ENCODE measurements at places on chromosomes 12 and 14.
A peak's percentile ranks its signal among the peaks of the same experiment; 100 is the strongest.

DNA sequence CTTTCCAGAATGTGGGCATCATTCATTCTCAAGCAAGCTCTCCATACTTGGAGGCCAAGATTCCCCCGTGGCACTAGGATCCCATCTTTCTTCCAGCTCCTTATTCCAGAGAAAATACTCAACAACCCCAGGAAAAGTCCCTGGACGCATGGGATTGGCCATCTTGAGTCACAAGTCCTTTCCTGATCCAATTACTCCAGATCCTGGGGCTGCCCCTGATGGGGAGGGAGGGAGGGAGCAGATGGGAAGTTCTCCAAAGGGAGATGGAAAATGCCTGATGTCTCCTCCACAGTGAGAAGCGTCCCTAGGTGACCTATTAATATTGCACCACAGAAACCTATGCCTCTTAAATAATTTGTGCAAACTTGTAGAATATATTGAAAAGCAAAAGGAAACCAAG, 12.4 kb upstream of the KCNK13 start:
- DNase-seq, result no peak

DNA sequence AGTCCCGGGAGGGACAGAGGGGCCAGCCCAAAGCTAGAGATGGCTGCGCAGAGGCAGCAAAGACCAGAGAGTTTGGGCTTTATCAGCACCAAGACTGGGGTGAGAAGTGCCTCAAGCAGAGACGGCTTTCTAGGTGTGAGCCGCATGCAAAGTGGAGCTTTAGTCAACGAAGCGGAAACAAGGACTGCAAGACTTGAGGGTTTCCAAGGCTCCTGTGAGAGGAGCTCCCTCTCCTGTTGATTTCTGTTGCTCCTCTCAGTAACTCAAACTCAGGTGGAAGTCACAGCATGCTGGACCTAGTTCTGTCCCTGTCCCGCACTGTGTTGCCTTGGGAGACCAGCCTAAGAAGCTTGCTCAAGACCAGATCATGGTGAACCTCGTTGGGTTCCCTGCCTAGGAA, 327.8 kb downstream of the MED13L start:
- DNase-seq, result no peak

DNA sequence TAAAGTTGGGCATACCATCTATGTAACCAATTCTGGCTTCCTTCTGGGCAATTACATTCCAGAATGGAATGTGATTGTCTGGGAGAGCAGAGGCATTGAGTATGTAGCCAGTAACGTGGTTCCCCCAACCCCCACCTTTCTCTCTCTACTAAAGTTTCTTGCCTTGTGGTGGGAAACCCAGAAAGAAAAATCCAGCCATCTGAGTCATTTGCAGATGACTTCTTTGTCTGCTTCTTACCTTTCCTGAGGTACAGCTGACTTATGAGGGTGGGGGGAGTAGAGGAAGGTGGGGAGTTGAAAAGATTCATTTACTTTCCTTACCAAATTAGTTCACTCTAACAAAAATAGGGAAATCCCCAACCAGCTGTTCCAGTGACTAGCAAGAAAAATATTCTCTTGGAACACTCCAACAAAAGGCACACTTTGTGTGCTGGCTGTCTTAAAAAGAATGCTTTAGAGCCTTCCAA, 112.1 kb upstream of the FRMD6 start:
- peak; percentile 69 for DNase-seq

- no peak for DNase-seq
These were observed 195.4 kb upstream of the ARHGAP5 start for GRCh38 chr14:31881531-31882310.

GRCh38 chr14:28340816-28341215, 425.8 kb upstream of the FOXG1 start:
- no peak for DNase-seq

DNA sequence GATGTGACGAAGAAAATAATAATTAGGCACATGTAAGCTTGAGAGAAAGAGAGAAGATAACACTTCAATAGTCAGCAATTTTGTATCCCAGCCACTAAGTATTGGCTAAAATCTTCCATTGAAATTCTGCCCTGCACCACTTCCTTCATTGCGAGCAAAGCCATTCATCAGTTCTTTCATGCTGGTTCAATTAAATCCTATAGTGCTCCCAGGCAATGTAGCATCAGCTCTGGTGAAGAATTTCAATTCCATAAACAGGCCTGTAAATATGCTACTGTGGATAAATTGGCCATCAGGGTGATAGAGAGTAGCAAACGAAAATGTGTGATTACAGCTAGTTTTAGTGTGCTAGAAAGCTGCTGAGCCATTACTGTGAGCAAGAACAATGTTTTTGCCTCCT, 24.7 kb downstream of the RPL10L start:
- DNase-seq, result no peak

DNA sequence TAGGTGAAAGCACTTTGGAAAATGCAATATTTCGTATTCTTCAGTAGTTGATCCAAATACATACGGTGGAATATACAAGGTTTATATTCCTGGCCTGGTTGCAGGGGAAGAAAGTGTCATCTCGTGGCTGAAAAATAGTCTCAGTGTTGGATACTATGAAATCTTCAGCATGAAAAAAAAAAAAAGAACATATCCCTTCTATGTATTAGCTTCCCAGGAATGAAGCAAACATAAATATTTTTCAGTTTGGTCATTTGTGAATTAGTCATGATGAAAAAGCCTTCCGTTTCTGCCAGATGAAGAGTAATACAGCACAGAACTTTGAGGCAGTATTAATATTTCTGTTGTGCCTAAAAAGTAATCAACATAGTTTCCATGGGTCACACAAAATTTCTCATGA, 36.7 kb downstream of the FLRT2 start:
- peak; percentile 45 for DNase-seq

DNA sequence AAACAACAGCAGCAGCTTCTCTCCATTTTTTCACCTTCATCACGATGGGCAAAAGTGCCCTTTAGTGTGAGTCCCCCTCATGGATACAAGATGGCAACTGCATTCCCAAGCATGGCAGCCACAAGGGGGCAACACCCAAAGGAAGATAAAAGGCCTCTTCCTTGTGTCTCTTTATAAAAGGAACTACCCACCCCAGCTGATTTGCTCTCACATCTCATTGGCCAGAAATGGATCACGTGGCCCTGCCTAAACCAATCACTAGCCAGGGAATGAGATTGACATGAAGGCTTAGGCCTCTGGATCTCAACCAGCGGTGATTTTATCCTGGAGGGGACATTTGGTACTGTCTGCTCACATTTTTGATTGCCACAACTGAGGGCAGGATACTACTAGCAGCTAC, 21.9 kb upstream of the IFT81 start:
- no peak for DNase-seq

GRCh38 chr12:124929649-124930419, 15.4 kb upstream of the UBC start:
- DNase-seq, result no peak

DNA sequence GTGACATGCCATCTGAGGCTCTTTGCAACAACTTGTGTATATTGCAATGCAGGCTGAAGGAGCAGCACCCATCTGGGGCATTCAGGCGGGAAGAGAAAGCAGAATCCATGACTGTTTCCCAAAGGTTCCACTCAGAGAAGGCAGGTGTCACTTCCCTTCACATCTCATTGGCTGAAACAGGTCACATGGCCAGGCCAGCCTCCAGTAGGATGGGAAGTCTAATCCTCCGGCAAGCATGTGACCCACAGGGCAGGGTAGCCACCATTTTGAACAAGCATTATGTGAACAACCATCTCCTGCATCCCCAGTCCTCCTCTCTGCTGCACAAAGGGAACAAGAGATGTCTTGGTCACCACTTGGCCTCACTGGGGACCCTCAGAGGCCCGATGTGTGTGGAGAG, 70.6 kb downstream of the RIN3 start:
- DNase-seq, result no peak

- DNase-seq, result no peak
These were observed 1.8 kb downstream of the PITPNM2 start for GRCh38 chr12:123149088-123149487.

- no peak for DNase-seq
These were observed 117.2 kb upstream of the ATP2B1 start for GRCh38 chr12:89825591-89826449.

- no peak for DNase-seq
These were observed 15.9 kb downstream of the KRT85 start for GRCh38 chr12:52351196-52352059.

DNA sequence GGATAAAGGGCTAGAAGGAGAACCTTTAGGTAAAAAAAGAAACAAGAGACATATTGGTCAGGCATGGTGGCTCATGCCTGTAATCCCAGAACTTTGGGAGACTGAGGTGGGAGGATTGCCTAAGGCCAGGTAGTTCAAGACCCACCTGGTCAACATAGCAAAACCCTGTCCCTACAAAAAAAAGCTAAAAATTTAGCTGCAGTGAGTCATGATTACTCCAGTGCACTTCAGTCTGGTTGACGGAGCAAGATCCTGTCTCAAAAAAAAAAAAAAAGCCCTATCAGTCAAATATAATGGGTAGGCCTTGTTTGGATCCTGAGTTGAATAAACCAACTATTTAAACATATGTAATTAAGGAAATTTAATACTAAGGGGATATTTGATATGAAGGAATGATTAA, 54.2 kb downstream of the PPP1R36 start:
- no peak for DNase-seq

DNA sequence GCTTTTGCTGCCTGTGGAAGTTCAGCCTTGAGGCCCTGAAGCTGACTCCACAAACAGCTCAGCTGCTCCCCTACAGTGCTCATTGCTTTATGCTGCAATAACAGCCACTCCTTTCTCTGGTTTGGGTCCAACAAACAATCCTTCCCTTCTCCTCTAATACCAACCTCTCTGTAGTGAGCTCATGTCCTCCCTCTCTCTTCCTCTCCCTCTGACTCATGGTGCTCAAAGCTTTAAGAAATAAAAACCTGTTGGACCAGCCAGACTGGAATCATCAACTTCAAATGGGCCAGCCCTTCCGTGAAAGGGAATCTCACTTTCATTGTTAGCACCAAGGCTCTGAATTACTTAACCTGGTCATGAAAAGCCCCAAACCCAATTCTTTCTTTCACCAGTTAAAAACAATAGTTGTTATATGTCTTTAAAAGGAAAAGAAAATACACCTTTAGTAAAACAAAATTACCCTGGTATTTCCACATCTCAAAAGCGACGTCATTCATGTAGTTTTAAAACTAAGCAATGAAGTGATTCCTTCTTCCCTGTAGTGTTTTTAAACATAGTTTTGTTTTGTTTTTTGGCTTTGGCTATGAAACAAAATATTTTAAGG, 126.4 kb downstream of the DUSP6 start:
- peak; percentile 55 for DNase-seq

- no peak for DNase-seq
These were observed 1.5 kb downstream of the DIO3 start for GRCh38 chr14:101562659-101563351.

DNA sequence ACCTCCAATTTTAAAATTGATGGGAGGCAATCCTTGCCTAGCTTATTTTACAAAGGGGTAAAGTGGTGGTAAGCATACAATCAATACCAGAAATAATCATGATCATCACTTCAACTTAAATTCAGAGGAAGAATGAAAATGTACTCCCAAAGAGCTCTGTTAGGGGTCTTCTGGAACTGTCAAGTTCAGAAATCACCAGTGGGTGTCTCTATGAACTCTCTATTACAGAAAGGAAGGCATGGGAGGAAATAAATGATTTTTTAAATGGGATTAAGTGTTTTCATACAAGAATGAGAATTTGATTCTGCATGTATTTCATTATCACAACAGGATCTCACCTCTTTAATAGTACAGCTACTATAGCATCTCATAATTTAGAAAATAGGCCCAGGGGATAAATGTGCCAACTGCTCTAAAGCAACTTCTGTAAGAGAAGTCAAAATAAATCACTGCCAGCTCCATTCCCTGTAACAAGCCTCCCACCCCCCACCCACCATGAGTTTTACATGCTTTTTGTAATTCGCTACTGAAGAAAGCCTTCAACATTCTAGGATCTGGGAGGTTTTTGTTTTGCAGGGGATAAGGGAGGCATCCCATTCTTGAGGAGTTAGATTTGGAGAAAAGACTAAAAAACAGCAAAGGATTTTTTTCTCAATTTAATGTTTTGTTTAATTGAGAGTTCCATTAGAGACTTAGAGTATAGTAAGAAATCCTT, 9.7 kb downstream of the DCP1B start:
- DNase-seq, result no peak

Data from AG04449 (cell line).